ENCODE measurements at places on chromosomes 11 and 22.

DNA sequence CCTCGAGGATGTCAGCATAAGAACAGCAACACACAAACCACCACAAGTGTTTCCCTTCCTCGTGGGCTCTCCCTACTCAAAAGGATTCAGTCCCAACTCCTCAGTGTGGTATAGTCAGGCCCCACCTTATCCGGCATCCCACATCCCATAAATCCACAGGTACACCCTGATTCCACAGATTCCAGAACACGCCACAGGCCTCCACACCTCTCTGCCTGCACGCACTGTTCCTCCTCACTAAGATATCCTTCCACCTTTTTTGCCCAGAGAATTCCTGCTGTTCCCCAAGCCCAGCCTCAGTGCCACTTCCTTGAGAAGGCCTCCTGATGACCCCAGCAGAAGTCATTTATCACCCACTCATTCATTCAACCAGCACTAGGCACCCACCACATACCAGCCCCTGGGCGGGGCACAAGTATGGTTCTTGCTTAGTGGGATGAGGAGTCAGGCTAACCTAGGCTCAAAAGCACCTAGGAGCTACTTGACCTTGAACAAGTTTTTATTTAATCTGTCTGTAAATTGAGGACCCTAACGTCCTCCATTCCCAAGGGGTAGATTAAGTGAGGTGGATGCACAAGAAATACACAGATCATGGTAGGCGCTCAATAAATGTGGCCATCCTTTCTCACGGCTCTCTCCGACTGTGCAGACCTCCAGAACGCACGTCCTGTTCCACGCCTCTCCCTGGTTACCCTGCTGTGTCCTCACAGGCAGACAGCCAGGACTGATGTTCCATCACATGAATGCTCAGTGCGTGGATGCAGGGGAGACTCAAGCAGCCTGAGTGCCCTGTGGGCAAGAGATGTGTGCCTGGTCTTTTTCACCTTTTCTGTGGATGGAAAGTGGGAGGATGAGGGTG is 2.1 kb upstream of the KCNJ4 start:
- DNase-seq = no peak

GRCh38 chr11:90373971-90374370 is 151.1 kb upstream of the CHORDC1 start:
- DNase-seq = no peak

- no peak for DNase-seq
These were observed 24.8 kb downstream of the FSHB start for GRCh38 chr11:30255637-30256036.

- DNase-seq = no peak
These were observed 62.2 kb upstream of the INCENP start for GRCh38 chr11:62061356-62062222.

- DNase-seq = no peak
These were observed 94.6 kb upstream of the ANO1 start for GRCh38 chr11:69983571-69983877.

GRCh38 chr11:122198291-122198983 is 82.4 kb upstream of the BLID start:
- no peak for DNase-seq

- no peak for DNase-seq
These were observed 64.7 kb upstream of the CTSC start for GRCh38 chr11:88402192-88402715.

DNA sequence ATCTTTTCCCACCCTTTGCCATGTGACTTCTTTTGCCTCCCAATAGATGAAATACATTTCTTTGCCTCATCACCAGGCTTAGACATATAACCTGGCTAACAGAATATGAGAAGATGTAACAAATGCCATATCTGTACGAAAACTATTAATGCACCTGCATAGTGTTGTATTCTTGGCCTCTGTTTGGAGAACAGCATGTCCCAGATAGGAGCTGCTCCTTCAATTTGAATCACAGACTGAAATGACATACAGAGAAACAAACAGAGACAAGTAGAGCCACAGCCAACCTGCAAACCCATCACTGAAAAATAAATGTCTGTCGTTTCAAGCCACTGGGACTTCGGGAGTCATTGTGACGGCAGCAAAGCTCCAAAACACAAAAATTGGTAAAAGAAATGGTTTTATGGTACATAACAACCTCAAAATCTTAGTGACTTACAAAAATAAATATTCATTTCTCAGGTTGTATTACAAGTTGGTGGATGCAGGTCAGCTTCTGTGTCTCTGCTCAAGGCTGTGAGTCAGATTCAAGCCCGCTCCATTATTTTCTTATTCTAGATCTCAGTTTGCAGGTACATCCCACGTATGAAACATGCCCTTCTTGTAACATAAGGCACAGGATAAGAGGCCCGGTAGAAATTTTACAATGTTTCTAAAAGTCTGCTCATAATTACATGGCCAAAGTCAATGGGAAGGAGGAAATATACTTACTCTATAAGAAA is 171.3 kb upstream of the SOX6 start:
- DNase-seq = no peak

GRCh38 chr22:29937940-29938693 is 55.1 kb downstream of the MTMR3 start:
- no peak for DNase-seq

- DNase-seq = peak; percentile 30
These were observed 19.5 kb downstream of the PIK3IP1 start for GRCh38 chr22:31272522-31273446.

DNA sequence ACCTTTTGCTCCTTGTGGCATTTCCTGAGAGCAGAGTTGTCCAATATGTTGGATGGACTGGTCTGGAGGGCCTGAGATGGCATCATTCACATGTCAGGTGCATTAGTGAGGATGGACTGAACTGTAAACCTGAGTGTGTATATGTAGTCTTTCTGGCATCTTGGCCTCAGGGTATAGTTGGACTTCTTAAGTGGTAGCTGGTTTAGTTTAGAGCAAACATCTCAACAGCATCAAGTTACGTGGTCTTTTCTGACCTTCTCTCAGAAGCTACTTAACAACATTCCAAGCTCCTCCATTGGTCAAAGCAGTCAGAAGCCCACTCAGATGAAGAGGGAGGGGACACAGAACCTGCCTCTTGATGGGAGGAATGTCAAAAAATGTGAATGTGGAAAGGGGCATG is 829.9 kb downstream of the METTL15 start:
- DNase-seq = no peak

GRCh38 chr22:33969045-33969444 is 48.8 kb upstream of the LARGE1 start:
- DNase-seq = no peak

DNA sequence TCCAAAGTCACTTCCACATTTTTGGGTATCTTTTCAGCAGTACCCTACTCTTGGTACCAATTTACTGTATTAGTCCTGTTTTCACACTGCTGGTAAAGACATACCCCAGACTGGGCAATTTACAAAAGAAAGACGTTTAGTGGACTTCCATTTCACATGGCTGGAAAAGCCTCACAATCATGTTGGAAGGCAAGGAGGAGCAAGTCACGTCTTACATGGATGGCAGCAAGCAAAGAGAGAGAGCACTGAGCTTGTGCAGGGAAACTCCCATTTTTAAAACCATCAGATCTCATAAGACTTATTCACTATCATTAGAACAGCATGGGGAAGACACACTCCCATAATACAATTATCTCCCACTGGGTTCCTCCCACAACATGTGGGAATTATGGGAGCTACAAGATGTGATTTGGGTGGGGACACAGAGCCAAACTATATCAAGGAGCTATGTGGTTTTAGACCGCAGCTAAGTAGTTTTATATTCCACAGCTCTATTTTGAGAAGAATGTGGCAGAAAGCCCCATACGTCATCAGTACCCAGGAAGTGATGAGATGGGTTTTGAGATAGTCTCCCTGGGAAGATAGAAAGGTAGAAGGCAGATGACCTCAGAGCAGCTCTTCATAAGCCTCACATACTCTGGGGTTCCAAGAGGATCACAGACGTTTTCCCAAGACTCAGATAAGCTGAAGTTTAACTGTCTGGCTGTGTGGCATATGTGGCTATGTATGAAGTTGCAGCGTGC is 96.3 kb downstream of the APIP start:
- no peak for DNase-seq

- no peak for DNase-seq
These were observed 200.6 kb downstream of the KIRREL3 start for GRCh38 chr11:126800009-126800408.

DNA sequence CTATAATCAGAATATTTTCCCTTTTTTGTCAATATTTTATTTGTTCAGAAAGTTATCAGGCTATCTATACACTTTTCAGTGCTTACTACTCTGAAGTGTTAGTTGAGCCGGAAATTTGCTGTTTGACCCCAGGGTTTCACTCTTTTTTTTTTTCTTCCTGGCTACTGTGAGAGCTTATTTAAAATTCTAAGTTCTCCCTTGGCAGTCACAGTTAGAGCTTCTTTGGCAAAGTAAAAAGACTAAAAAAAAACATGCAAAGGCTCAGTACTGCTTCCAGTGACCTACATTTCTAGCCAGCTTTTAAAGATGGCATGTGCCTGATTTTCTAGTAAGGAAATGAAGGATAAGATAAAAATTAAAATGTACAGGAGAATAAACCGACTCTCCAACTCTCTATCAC is 48.4 kb downstream of the ELP4 start:
- no peak for DNase-seq

DNA sequence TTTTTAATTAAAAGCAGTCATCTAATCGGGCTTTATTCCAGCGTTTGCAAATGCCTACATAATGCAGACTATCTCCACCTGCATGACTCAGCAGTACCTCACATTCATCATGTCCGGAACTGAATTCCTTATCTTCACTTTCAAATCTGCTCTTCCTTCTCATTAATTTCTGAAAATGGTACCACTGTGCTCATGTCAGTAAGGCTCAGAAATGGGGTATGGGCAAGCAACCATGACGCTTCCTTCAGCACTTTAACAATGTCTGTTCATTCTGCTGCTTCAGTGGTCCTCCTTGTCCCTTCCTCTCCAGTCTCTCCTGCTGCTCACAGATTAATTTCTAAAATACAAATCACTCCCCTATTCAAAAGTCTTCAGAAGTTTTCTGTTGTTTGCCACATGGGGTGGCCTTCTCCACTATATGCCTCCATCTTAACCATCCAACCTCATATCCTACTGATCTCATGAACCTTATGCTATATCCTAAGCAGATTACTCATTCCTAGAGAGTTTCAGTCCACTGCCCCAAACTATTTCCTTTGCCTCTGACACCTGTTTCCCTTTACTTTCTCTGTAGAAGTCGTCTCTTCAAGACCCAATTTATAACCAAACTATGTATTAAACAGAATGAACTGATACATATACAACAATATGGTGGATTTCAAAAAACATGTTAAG is 7.0 kb downstream of the GTF2H1 start:
- DNase-seq = no peak

DNA sequence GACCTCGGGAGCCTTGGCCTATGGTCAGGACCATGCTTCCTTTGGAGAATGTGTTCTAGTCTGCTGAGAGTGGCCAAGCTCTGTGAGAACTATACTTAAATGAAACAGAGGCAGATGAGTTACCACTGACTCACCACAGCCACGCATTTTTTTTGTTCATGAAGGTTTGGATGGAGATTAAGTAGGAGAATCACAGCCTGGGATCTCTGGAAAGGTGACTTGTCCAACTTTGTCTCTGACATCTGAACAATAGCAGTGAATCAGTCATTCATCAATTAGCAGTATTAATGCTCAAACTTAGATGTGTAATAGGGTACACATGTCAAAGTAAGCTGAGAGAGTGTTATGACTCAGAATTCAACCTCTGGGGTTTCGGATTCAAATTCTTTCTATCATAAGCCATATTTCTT is 100.7 kb upstream of the ANO3 start:
- no peak for DNase-seq

- no peak for DNase-seq
These were observed 56.5 kb downstream of the NAT10 start for GRCh38 chr11:34161812-34162492.

GRCh38 chr11:18754308-18754707 is 28.3 kb upstream of the IGSF22 start:
- DNase-seq = no peak

DNA sequence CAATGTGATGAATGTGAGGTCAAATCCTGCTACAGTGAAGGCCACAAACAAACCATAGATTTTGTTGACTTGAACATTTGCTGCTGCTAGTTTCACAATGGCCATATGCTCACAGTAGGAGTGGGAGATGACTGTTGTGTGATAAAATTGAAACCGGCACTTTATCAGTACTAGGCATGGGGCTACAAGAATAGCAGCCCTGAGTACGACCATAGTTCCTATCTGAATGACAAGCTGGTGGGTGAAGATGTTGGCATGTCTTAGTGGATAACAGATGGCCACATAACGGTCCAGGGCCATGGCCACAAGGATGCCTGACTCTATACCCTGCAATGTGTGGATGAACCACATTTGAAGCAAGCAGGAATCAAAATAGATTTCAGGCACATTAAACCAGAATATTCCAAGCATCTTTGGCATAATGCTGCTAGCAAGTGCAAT is 2.8 kb downstream of the OR52A1 start:
- no peak for DNase-seq

DNA sequence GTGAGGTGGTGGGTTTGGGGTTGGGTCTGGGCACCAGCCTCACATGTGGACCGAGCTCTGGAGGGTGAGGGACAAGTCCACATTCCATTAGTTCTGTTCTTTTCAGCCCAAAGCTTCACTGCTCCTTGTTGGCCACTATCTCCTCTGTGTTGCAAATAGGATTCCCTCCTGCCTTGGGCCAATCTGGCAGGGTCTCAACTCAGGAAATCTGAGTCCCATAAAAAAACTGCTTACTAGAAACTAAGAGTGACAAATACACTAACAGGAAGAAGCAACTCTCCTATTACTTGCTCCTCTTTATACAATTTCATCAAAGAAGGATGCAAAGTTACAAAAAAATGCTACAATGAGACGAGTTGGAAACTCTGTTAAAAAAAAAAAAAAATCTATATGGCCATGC is 66.2 kb upstream of the CSNK1E start:
- DNase-seq = no peak

DNA sequence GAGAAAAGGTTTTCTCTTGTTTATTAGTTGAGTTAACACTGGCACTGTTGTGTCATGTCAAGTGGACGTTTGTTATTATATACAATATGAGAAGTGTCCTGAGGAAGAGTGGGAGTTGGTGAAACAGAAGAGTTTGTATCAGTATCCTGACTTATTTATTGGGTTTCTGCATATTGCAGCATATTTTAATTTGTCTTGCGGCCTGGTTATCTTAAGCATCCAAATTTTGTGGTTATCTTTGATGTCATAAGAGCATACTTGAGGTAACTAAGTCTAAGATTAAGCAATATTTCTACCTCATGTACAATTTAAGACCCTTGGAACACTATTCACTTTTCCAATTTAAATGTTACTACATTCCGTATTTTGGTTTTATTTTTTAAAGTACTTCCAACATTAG is 103.5 kb downstream of the DDX10 start:
- DNase-seq = no peak

- no peak for DNase-seq
These were observed 8.6 kb downstream of the DNHD1 start for GRCh38 chr11:6505577-6506240.

DNA sequence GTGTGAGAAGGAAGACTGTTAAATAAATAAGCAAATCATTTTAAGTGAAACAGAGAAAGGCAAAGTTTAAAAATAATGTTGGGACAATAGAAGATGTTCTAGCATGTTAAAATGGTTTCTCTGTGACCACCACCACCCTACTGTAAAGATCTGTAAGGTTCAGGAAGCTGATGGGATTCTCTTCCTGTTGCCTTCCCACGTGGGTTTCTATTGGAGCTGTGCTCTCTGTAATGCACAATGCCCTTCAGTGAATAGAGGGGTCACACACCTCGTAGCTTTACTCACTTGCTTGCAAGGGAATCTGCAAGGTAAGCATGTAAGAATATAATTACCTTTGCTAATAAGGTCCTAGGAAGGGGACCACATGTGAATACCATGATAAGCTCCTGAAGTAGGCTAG is 170.5 kb downstream of the CASP12 start:
- no peak for DNase-seq

- no peak for DNase-seq
These were observed 121.5 kb downstream of the ATG16L2 start for GRCh38 chr11:72935700-72936099.

All from NCI-H1048 (cell line).